Activated CD4-positive, alpha-beta T cell treated with anti-CD3 and anti-CD28 coated beads for 24 hours (primary cell): ENCODE measurements at places on chromosomes 1 and 21.

- DNase-seq = no peak
Observed at GRCh38 chr1:103109311-103109920, 1.1 kb upstream of the COL11A1 start.

- no peak for DNase-seq
Observed at GRCh38 chr1:193270996-193271395, 84.6 kb upstream of the B3GALT2 start.

- no peak for DNase-seq
Observed at GRCh38 chr1:164662462-164662861, 103.5 kb downstream of the PBX1 start.

DNA sequence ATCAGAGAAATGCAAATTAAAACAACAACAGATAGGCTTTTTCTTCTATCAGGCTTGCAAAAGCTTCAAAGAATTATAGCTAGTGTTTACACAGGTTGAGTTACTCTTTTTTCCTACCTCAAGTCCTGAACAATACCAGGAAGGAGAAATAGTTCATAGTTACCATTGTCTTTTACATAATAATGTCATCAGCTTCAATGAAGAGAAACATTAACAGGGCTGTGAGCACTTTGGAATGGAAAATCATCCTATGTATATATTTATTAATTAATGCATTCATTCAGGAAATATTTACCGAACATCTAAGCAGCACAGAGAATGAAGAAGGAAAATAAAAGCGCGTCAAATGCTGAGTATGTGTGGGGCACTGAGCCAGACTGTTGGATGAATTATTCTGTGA, 197.3 kb downstream of the ZBTB18 start:
- no peak for DNase-seq
